Activated effector memory CD4-positive, alpha-beta T cell treated with Interleukin-2 at 50 U/mL for 16 hours (primary cell): ENCODE measurements at places on chromosomes 12 and 14.

- no peak for DNase-seq
These were observed 71.5 kb upstream of the SFSWAP start for GRCh38 chr12:131639270-131639940.

- DNase-seq, result no peak
These were observed 480.2 kb upstream of the PRICKLE1 start for GRCh38 chr12:43069768-43070221.

DNA sequence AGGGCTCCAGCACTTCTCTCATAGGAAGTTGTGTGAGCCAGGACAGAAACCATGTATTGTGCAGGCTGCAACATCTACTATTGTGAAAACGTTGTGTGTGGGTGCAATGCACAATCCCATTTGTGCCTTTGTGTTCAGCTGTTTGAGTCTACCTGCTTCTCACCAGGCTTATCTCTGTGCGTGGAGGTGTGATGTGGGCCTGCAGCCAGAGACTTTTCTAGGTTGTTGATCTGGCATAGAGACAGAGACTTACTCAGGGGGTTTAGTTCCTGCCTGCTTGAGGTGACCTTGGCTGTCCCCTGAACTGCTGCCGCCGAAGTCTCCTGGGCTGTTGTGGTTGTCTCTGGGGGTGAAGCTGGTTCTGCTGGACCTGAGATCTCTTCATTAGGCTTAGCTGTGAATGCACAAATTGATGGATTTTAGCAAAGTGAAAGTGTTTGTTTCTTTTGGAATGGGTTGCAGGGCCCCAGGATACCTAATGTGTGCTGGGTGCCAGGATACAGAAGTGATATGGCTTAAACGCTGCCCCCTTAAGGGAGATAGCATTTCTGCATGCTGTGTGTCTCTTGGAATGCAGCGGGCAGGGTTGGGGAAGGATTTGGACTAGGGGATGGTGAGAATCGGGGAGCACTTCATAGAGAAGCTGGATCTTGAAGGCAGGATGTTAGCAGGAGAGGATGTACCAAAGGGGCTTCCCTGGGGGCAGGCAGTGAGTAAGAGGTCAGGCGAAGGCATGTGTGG, 2.5 kb downstream of the LACRT start:
- DNase-seq, result no peak

DNA sequence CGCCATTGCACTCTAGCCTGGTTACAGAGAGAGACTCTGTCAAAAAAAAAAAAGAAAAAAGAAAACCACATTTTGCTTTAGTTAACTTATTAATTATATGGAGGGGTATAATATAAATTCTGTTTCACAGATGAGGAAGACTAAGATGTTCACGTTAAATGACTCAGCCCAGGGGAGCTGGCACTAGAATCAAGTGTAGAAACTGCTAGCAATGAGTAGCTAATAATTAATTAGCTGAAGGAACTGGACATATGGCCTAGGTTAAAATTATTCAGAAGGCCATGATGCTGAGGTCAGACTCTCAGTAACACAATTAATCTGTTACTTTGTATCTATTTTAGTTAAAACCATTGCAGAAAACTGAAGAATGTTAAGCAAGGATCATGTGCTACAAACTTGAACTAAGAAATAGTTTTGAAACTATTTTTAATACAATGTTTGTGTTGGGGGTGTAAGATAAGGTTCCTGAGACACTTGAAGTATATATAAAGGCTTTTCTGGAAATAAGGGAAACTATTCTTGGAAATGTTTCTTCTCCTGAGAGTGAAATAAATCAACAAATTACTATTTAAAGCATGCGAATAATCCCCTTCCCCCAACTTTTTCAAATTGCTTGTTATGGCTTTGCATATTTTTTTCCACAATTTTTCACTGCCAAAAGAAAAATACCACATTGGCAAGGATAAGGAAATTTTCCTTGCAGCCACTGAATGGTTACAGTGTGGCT, 589.3 kb downstream of the SOX5 start:
- no peak for DNase-seq

DNA sequence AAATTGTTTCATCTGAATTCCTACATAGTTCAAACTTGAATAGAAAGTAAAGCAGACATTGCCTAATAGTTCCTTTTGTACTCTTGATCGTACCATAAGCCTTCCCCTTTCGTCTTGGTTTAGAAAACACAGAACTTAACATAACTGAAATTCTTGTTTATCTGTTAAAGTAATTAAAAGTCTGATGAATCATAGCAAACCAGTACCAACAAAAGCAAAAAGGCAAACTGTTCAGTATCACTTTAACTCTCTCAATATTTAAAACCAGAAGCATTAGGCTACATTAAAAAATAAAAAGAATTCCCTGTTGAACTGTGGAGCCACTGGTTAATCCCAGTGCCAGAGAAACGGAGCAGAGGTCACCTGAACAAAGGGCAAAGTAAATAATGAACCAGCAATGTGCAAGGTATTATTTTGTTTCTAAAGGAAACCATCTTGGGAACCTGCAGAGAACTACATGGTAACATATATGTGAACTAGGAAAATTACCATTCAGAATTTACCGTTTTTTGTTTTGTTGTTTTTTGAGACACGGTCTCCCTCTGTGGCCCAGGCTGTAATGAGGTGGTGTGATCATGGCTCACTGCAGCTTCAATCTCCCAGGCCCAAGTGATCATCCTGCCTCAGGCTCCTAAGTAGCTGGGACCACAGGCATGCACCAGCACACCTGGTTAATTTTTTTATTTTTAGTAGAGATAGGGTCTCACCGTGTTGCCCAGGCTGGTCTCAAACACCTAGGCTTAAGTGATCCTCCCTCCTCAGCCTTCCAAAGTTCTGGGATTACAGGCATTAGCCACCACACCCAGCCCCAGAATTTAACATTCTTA, 17.1 kb upstream of the HIGD1C start:
- DNase-seq, result no peak

- no peak for DNase-seq
These were observed 49.5 kb downstream of the GALNT9 start for GRCh38 chr12:132279930-132280329.

- no peak for DNase-seq
These were observed 12.0 kb upstream of the LGMN start for GRCh38 chr14:92760524-92760805.

GRCh38 chr12:69922999-69923398, 98.0 kb downstream of the MYRFL start:
- DNase-seq, result no peak

DNA sequence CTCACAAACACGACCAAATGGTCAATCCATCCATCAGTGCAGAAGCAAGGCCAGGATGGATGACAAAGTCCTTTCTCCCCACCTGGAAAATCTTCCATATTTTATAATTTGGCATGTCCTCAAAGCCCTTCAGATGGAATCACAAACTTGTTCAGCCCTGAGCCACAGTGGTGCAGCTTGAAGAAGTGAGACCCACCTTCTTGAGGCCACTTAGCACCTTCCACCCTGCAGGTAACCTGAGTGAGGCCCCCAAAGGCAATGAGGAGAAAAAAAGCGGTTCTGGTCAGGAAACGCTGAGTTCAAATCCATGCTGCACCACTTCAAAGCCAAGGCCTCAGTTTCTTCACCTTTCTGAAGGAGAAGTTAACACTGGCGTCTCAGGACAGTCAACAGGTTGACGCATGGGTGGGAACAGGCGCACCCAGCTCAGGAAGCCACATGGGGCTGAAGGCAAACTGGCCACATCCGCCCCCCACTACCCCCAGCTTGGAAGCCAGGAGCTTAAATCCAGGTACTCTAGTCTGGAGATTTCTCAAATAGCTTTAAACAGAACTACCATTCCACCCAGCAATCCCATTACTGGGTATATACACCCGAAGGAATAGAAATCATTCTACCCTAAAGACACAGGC, 320.4 kb downstream of the BCL11B start:
- DNase-seq, result no peak

DNA sequence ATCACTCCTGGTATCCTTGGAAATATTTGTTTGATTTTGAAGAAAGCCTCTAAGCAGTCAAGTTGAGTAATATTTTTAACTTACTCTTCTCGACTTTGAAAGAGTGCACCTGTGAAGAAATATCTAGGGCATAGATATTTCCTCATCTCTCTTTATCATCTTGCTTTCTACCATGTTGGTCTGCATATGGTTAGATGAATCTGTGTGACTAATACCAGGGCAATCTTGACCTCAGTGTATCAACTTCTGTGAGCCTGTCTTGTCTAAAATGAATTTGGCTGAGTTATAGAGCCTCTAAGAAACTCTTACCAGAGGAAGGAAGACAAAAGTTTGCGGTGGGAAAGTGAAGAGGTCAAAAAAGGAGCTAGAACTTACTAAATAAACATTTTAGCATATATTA, 68.4 kb downstream of the SYT1 start:
- no peak for DNase-seq

GRCh38 chr14:31876741-31877140, 200.4 kb upstream of the ARHGAP5 start:
- no peak for DNase-seq

DNA sequence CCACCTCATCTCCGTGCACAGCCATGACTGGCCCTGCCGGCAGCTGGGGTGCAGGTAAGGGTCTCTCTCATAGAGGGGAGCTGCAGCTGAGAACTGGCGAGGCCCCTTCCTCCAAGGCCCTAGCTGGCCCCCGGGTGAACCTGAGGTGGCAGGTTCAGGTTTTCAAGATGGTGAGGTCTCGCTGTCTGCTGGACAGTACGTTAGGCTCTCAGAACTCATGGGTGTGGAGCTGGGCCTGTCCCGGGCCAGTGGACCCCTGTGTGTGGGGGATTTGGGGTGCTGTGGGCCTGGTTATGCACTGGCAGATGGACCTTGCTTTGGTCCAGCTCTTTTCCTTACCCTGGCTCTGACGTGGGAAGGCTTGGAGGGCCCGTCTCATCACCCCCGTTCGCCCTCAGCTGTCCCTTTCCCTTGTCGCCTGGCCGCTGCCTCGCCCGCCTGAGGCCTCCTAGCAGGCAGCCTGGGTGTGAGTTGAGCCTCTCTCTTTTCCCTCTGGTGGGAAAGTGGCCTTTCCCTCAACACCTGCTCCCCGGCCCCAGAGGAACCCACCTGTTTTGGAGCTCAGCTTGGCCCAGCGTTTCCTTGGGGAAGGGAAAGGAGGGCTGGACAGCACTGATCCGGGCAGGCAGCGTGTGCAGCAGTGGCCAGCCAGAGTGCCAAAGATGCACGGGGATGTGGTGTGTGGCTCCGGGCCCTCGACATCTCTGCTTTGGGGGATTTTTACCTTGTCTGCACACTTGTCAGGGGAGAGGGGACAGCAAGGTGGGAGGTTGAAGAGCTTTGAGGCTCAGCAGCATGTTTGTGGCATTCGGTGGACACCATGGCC, 28.3 kb downstream of the IL31 start:
- DNase-seq, result no peak

DNA sequence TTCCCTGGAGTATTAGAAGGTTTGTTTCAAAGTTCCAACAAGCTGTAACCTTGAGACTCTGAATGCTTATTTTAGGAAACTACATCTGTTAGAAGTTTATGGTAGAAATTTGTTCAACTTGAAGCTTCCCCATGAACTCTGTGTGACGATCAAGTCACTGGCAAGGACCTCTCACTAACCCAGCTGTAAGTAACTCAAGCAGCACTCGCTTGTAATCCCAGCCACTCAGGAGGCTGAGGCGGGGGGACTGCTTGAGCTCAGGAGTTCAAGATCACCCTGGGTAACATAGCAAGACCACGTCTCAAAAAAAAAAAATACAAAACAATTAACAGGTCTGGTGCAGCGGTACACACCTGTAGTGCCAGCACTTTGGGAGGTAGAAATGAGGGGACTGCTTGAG, 25.6 kb downstream of the TESC start:
- DNase-seq, result no peak

DNA sequence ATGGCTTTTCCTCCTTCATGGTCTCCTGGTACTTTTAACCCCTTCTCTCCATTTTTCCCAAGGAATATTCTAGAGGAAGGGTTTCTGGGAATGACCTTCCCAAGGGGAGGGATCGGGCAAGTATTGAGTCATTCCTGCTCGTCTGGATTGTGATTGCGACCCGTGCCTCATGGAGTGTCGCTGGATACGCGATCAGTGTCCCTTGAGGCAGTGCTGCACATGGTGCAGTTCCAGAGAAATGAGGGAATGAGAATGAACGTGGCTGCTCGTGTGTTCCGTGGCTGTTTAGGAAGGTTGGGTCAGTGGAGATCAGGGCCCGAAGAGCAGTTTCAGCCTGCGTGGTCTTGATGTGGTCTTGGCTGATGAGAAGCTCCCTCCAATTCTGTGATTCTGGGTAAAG, 234.4 kb downstream of the CACNA1C start:
- no peak for DNase-seq

DNA sequence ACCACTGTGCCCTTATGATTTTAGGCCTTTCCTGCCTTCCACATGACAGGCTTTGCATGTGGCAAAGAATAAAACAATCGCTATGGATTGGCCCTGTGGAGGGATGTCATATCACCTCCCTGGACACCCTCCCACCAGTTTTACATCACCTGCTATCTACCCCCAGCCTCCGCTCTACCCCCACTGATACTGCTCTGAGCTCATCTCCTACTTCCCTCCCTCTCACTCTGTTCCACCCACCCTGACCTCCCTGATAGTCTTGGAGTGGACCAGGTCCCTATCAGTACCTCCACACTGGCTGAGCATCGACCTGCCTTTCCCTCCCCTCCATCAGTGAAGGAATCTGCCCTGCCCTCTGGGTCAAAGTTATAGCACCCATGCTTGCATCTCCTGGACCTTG, 91.8 kb upstream of the FOXN3 start:
- no peak for DNase-seq

GRCh38 chr12:7877420-7877819, 4.7 kb upstream of the SLC2A14 start:
- no peak for DNase-seq

DNA sequence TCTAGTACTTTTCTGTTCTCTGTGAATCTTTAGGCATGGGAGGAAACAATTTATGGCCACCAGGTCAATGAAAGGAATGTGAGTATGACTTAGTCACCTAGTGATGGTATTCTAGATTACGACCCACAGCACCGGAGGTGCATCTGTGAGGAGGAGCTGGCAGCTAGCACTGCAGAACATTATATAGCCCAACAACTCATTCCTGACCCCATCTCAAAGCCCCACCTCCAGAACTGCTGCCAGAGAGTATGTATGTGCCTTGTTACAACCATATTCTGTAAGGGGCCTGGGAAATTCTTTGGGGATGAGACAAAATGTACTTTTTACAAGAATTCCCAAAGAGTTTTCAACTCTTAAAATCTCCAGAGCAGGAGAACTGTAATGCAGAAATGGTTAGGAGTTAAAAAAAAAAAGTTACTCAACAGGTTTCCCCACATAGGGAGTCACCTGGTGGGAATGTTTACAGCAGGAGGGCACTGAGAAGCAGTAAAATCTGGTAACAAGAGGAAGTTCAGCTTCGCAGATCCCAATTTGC, 34.9 kb upstream of the CERS5 start:
- no peak for DNase-seq

- no peak for DNase-seq
These were observed 39.6 kb downstream of the WIF1 start for GRCh38 chr12:65081496-65081895.

DNA sequence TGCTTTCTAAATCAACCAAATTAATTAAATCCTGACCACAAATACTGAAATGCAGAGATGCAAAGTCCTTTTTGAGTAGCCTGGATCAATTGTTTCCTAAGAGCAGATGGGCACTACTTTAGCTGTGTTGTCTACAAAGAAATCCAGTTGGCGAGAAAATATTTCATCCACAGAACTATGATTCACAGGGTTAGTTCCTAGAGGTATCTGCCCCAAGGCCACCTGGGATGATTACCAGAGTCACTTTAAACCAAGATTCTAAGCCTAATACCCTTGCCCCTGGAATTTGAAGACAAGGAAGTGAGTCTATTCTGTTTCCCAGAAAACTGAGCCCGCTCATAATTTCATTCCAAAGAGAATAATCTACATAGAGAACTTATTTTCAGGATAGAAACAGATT, 198.4 kb downstream of the PPM1H start:
- no peak for DNase-seq
